ENCODE measurements at places on chromosomes 5 and 9. TPM values are rescaled to one million over a fixed set of nuclear protein-coding genes. Genes with fewer than 3 reads are reported as not detected.
A peak's percentile ranks its signal among the peaks of the same experiment; 100 is the strongest.

DNA sequence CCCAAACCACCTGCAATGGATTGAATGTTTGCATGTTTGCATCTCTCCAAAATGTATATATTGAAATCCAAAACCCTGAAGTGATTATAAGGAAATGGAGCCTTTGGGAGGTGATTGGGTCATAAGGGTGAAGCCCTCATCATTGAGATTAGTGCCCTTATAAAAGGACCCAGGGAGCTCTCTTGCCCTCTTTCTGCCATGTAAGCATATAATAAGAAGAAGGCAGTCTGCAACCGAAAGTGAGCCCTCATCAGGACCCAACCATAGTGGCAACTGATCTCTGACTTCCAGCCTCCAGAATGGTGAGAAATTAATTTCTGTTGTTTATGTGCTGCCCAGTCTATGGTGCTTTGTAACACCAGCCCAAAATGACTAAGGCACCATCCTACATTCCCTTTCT lies 115.7 kb upstream of the EFNA5 start:
- DNase-seq: no peak

GRCh38 chr5:102608414-102608813 lies 109.6 kb upstream of the SLCO6A1 start:
- DNase-seq: no peak

DNA sequence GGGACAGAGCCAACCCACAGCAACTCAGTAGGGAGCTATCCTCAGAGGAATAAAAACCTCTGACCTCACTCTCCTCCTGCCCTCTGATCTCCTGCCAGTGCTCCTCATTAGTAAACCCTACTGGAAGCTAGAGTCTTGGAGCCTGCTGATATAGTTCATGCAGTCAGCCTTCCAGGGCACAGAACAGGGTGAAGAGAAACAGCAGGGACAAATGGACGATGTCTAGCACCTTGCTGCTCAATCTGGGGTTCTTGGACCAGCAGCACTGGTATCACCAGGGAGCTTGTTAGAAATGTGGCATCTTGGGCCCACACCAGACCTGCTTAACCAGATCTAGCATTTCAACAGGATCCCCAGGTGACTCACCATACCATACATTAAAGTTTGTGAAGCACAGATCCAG lies 5.5 kb upstream of the GALNT12 start:
- no peak for DNase-seq

Gene PHF24
- 0.05 TPM for total RNA-seq

Gene C6
- not detected for total RNA-seq

GRCh38 chr5:54696931-54697330 lies 179.4 kb downstream of the SNX18 start:
- DNase-seq: no peak

Gene PKD2L2
- total RNA-seq: not detected

DNA sequence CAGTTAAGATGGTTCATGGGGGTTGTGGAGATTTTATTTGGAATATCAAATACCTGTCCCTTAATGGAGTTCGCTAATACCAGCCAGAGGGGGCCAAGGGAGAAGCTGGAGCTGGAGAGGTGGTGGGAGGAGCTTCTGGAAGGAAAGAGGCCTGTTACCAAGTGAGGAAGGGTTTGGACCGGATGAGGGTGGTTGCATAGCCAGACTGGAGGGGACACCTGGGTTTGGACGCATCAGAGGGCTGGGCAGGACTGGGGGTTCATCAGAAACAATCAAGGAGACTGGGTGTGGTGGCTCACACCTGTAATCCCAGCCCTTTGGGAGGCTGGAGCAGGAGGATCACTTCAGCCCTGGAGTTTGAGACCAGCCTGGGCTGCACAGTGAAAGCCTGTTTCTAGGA lies 111.8 kb upstream of the IER5L start:
- DNase-seq: no peak

GRCh38 chr5:96893342-96893741 lies 17.0 kb downstream of the ERAP2 start:
- DNase-seq: peak; percentile 87

GRCh38 chr5:85293145-85293785 lies 908.6 kb upstream of the EDIL3 start:
- DNase-seq: peak; percentile 57
